ENCODE measurements at places on chromosomes 2 and 18.

DNA sequence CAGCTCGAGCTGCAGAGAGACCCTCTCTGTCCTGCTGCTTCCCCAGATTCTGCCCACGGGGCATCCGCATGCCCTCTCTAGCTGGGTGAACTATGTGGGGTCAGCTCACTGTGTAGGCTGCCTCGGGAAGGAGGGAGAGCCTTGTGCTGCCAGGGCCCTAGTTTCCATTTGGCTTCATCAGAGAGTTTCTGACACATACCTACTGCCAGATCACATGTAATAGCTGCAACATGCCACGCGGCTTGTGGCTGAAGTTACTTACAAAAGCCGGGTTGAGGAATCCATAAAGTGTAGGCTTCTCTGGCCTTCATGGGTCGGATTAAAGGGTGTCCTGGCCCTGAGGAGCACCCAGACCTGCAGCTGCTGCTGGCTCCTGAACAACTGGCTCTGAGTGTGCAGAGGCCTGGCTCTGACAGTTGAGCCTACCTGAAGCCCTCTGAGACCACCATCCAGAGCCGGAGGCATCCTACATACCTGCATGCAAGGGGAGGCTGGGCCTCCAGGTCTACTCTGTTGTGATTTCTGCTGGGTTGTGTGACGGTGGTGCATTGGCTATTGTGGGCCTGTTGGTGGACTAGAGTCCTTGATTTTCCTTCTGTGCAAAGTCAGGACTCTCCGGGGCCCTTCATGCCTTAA, 130.0 kb downstream of the SH3RF3 start:
- DNase-seq, result no peak

DNA sequence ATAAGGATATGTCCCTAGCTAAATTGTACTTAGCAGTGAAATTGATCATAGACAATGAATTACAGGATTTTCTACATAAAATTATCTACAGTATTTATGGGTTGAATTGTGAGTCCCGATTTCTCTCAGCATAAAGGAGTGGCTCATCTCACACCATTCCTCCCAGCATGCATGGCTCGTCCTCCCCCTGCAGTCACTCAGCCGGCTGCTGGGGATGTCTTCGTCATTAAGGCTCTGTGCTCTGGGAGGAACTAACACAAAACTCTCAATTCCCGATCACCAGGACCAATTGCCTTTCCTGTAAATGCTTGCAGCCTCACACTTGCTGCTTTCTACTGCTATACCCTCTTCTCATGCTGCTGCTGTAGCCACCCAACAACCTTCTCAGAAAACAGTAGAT, 75.9 kb downstream of the TXNL1 start:
- DNase-seq, result no peak

GRCh38 chr18:51998066-51998465, 341.9 kb upstream of the DCC start:
- no peak for DNase-seq

DNA sequence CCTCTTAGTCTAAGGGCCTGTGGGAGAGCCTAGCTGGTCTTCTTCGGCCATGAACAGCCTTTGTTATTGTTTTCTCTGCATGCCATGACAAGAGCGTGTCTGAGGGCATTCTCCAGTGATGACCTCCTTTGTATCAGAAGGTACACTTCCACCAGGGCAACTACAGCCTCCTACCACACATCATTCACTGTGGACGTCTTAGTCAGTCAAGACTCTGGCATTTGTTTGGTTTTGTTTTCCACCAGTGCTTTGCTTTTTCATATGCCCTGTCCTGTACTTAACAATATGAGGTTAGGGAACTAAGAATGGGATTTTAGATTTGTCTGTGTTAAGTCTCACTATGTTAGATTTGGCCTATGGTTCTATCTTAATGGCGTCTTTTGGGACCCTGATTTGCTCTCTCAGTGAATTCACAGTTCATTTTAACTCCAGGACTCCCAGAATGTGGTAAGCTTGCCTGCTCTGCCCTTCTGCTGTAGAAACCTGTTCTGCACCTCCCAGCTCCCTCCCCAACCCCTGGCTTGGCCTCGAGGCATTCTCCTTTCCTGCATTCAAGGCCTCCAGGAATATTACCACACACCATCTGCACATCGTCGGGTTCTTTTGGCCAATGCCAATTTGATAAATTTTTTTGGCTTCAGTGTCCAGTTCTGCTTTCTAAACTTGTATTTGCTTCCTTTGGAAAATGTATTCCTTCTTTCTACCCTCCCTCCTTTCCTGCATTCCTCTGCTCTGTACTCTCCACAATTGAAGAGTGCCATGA, 42.8 kb upstream of the IL1R1 start:
- no peak for DNase-seq

DNA sequence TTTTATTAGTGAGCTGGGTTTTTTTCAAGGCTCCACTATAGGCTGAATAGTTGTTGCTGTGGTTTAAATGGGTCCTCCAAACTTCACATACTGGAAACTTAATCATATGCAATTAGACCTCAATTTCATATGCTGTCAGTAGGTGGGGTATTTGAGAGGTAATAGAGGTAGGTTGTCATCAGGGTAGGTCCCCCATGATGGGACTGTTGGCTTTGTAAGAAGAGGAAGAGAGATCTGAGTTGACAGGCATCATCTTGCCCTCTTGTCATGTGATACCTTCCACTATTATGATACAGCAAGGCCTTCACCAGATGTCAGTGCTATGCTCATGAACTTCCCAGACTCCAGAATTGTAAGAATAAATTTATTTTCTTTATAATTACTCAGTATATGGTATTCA, 819.4 kb downstream of the LRP1B start:
- no peak for DNase-seq

DNA sequence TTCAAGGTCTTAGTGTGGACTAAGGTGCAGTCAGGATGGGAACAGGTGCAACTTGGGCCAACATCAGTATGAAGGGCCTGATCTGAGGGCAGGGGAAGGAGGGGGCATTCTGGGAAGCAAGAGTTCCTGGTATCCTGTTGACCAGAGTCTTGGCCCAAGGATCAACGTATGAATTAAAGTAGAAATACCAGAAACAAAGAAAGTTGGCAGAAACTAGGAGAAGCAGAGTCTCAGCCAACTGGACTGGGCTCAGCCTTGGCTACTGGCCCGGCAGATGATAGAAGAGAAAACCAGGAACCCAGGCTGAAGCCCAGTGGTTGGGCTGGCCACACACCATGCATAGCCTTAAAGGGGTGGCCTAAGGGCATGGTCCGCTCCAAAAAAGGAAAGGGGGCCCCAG, 2.3 kb downstream of the CETN1 start:
- no peak for DNase-seq

All from iPS-NIHi11 (cell line).